ENCODE measurements at places on chromosomes 4 and X.

- no peak for DNase-seq
These were observed 567.7 kb downstream of the MAGEB5 start for GRCh38 chrX:26783512-26784225.

GRCh38 chr4:4338210-4339001 is 48.4 kb downstream of the ZBTB49 start:
- no peak for DNase-seq

DNA sequence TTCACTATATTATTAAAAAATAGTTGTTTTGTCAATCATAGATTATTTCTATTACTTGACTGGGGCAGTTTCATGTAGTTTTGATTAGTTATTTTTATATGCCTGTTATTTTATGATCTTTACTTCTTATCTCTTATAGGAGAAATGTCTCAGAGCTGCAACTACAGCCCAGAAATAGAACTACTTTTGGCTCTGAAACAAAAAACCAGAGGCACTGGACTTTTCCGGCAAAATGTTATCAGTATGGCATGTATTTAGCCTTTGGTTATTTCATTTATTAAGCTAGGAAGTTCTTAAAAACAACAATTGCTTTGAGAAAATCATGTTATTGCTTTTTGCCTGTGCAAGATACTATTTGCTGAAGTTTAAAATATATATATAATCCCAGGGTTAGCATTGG is 566.5 kb downstream of the ANKRD50 start:
- no peak for DNase-seq

DNA sequence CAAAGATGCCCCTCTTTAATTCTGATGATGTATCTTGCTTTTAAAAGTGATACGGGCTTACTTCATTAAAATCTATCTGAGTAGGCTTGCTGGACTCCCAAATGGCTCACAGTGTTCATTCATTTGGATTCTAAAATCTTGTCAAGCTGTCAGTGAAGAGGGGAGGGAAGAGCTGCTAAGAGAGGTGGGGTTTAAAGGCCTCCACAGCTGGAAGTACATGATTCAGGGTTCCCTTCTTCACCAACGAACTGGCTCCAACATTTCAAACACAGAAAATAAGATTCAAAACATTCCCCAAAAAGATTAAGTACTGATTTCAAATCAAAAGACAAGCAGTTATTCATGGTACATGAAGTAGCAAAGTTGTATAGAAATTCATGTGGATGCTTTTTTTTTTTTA is 133.0 kb upstream of the NAP1L5 start:
- no peak for DNase-seq

DNA sequence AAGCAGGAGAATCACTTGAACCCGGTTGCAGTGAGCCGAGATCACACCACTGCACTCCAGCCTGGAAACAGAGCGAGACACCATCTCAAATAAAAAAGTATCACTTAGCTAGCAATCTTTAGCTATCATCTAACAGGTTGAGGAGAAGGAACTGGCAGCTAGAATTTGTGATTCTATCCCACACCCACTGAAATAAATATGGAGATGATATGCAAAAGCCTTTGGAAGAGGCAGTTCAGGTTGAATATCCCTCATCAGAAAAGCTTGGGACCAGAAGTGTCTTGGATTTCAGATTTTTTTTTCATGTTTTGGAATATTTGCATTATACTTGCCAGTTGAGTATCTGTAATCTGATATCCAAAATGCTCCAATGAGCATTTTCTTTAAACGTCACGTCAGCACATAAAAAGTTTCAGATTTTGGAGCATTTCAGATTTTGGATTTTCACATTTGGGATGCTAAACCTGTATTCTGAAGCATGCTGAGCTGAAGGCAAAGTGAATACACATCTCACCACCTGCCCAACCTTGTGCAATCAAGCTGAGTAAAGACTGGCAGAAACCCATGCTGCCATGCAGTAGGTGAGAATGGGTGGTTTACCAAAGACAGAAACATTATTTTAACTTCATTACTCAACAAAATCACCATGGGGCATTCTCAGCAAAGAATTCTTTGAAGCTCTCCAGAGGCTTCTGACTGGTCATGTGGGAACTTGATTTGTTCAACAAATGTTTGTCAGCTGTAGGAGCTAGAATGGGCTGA is 159.3 kb downstream of the SH3KBP1 start:
- DNase-seq: no peak

DNA sequence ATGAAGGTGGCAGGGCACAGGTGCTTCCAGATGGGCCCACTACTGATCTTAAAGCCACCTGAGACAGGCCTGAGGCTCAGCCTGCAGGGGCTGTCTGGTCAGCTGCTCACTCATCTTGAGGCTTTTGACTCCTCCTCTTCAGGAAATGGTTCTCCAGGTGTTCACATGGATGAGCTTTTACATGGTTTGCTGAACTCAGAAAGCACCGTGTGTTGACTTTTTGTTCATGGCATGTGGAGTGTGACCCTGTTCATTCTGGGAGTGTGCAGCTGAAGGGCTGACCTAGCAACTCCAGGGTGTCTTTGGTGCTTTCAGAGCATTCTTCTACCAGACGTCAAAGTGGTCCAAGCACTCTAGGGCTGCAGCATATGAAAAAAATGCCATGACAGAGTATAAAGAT is 111.1 kb downstream of the CCNG2 start:
- no peak for DNase-seq

DNA sequence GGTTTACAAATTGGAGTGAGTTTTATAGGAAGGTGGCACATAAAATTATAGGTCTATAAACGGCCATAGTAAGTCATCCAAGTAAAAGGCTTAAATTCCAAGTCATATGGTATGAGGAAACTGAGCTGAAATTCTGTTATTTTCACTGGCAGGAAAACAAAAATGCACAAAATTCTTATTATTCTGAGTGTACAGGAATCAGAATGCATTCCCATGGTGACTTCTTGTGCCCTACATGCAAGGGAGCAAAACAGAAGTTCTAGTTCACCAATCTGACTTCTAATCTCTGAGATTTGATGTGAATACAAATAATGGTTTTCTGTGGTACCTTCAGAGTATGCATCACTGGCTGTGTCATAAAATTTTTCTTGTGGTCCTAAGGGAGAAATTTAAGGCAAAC is 102.9 kb downstream of the CLCN4 start:
- no peak for DNase-seq

GRCh38 chr4:1511441-1512041 is 105.3 kb upstream of the NKX1-1 start:
- no peak for DNase-seq

- no peak for DNase-seq
These were observed at the start of gene FDCSP for GRCh38 chr4:70225824-70226223. TSS of gene FDCSP (plus strand) at chr4:70226124. CDS start at chr4:70231195, 5,071 bp downstream.

DNA sequence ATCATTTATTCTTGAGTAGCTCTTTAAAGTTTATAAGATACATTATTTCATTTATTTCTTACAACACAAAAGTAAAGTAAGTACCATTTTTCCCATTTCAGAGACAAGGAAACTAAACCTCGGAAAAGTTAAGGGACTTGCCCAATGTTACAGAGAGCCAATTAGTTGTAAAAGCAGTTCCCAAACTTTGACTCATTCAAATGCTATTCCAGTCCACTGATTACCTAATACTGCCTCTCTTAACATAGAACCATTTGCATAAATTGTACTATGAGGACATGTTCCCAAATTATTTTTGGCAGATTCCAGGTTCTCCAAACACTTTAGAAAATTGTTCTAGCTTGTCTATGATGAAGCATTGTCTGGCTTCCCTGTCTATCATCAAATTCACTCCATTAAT is 45.6 kb upstream of the GRIA3 start:
- DNase-seq: peak; percentile 29

GRCh38 chrX:7059214-7059838 is 88.2 kb upstream of the STS start:
- no peak for DNase-seq
